ENCODE measurements at places on chromosomes 7 and 10.

DNA sequence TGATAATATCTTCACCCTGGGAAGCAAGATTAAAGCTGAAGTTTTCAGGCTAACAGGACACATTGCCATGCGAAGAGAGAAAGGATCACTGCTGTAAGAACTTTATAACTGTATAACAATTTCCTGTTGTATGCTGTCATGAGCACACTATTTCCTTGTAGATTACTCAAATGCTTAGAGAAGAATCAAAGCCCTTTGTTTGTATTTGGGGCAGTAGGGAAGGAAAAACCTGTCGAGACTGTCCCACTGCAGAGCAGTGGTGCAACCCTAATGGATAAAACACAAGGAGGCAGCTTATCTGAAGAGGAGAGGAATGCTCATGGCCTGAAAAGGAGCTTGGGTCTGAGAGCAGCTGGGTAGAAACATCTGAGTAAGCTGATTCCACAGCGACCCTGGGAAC lies 327.7 kb upstream of the NPSR1 start:
- no peak for DNase-seq

DNA sequence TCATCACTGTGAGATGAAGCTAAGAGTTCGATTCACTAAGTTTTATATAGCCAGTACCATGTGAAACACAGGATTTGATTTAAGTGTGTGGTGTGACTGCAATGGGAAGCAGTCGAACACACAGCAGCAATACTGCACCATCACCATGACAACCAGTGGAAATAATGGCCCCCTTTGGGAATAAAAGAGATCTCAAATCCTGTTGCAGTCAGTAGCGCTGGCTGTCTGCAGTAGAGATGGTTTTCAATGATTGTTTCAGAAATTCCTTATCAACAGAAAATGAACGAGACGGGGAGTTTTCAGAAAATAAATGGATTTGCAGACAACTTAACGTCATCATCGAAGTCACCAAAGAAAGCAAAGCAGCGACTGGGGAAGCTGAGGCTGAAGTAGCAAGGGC lies 91.0 kb downstream of the PTPRE start:
- DNase-seq: no peak

DNA sequence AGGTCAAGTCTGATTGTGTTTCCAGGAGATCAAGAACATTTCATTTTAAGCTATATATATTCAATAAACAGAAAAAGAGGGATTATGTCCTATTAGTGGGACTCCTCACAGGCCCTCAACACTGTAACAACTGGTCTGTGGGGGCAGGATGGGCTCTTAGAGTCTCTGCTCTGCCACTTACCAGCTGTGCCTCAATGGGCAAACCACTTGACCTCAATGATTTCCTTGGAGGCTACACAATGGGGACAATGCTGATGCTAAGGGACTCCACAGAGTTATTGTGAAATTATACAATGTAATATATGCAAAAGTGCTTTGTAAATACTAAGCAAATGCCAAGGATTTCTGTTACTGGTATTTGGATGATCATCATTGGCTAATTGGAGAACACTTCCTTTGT lies 33.2 kb upstream of the MXI1 start:
- no peak for DNase-seq

DNA sequence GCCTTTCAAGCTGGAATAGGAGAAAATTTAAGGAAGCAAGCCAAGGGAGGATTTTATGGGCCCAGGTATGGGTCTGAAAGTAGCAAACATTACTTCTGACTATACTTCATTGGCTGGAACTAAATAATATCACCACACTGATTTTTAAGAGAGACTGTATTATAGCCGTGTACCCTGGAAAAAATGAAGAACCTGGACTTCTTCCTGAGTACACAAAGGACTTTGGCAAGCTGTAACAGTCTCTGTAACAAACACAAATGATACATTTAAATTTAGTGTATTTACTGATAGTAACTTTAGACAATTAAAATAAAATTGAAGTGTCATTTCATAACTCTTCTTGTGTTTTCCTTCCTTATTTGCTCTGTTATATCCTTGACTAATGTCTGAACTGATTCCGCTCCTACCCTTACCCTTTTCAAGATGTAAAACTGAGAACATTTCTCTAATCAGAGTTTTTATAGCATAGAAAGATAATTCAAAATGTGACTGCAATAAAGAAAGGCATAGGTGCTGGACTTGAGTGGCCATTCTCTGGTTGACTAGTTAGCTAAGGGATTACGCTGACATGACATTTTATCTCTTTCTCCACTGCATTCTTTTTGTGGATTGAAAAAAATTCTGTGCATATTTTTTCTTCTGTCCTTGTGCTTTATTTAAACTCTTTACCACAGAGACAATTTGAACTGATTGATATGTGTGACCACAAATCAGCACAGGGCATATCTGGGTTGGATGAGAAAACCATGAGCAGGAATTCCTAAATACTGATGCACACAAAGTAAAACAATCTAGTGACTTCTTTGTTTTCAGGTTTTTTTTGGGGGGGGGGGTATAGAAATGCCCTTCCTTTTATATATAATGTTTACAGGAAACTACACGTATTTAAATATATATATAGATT lies 349.7 kb downstream of the MDFIC start:
- no peak for DNase-seq

- no peak for DNase-seq
Observed at GRCh38 chr10:43806831-43807640, 158.4 kb upstream of the ZNF32 start.

- no peak for DNase-seq
Observed at GRCh38 chr7:22223807-22224206, 133.1 kb downstream of the RAPGEF5 start.

- DNase-seq: peak; percentile 99
Observed at GRCh38 chr7:7719236-7719635, 829 bp upstream of the RPA3 start.

GRCh38 chr10:66394342-66395063 lies 531.3 kb upstream of the LRRTM3 start:
- DNase-seq: no peak

DNA sequence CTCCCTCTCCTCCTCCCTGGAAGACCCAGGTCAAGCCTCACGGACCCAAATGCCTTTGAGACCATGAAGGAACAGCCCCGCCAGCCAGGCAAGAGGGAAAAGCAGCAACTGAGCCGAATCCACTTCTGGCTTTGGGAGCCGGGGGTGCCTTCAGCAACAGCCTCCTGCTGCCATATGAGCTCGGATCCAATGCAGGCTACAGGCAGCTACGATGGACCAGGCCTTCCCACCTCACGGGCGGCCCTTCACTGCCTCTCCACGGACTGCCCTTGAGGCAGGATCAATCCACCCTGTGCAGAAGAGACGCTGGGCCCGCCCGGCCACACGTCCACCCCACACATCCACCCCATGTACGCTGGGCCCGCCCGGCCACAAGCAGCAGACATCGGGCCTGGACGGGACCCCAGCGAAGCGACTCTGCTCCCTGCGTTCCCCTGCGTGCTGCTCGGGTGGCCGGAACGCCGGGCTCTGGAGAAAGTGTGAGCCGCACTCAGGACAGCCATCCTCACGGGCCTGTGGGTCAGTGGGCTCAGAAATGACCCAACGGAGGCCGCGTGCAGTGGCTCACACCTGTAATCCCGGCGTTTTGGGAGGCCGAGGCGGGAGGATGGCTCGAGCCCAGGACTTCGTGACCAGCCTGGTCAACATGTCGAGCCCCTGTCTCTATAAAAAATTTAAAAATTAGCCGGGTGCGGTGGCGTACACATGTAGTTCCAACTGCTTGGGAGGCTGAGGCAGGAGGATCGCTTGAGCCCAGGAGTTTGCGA lies 82.0 kb downstream of the FOXL3 start:
- DNase-seq: no peak

GRCh38 chr10:118241229-118242137 lies 100.6 kb downstream of the FAM204A start:
- peak; percentile 73 for DNase-seq

DNA sequence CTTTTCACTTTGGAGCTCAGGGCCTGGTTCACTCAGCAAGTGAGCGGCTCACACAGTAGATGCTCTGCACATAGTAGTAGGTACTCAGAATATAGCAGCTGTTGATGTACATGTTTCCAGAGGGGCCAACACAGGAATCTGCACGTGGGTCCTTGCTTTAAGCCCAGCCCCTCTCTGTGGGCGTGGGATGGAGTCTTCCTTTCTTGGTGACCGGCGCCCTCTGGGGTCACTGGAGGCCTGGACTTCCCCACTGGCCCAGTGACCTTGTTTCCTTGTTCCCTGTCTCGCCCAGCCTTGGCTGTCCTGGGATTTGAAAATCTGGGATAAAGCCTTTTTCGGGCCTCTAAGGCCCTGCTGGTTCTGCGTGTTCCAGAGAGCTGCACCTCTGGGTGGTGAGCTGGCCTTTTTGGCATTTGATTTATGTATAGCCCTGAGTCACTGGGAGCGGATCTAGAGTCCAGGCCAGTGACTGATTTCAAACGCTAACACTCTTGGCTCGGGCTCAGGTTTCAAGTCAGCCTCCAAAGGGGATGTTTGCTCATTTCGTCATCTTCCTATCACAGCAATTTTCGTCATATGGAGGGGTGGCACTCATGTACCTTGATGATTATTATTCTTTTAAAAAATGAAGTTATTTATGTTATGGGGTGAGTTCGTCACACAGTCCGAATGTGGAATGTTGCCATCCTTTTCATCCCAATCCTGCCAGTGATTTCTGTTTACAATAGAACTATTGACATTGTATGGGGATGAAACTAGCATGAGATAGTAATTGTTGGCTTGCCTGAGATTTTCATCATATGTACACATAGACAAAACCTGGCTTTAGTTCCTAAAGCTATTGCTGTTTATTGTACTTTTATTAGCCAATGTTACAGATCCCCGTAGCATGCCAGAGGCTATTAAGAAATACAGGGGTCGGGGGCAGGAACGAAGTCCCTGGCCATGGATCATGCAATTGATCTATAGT lies 65.5 kb downstream of the CUX1 start:
- peak; percentile 99 for DNase-seq

GRCh38 chr7:155918720-155919390 lies 106.6 kb upstream of the SHH start:
- peak; percentile 86 for DNase-seq

DNA sequence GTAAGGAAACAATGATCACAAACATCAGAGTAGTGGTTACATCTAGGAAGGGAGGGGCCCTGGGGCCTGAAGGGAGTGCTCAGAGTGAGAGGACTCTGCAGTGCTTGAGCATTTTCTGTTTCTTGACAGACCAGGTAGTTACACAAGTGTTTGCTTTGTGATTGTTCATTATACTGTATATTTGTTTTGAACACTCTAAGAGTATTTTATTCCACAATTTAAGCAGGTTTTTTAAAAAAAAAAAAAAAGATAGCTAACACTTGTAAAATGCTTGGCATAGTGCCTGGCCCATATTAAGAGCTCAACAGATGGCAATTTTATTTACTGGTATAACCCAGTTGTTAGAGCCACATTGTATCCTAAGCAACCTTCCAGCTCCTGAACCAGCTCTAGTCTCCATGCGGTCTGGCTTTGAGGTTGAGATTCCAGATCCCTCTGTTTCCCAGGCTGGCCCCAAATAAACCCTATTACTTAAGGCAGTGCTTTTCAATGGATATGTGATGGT lies 20.1 kb upstream of the ATXN7L1 start:
- peak; percentile 8 for DNase-seq

DNA sequence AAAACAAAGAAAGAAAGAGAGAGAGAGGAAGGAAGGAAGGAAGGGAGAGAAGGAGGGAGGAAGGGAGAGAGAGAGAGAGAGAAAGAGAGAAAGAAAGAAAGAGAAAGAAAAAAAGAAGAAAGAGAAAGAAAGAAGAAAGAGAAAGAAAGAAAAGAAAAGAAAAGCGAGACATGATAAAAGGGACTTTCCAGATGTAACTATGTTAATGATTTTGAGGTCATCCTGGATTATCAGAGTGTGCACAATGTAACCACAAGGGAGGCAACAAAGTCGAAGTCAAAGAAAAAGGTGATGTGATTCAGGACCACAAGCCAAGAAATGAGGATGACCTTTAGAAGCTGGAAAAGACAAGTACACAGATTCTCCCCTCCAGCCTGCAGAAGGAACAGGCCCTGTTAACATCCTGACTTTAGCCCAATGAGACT lies 48.9 kb upstream of the PAX2 start:
- no peak for DNase-seq

DNA sequence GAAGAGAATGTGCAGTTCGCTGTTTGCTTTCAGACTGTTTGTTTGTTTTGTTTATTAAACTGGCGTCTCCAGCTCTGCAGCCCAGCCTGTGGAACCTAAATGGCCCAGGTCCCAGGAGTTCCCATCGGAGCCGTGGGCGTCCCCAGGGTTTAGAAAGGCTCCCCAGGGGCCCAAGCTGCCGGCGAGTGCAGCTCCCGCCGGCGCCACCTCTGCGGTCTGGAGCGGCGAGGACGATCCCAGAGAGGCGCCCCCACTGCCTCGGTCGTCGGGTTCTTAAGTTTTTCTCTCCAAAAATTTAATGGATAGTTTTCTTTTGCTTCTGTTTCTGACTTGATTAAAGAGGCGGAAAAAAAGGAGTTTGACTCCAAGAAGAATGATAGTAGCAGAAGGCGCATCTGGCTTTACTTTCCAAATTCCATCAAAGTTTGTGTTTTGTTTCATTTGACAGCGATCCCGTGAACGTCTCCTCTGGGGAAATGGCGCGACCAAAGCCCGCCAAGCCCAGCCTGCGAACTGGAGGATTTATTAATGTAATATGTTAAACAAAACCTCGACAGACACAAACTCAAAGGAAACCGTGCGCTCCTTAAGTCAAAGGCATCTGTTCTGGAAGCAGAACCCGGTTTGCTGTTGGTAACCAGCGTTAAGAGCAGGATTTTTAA lies 718 bp upstream of the FZD1 start:
- DNase-seq: no peak

DNA sequence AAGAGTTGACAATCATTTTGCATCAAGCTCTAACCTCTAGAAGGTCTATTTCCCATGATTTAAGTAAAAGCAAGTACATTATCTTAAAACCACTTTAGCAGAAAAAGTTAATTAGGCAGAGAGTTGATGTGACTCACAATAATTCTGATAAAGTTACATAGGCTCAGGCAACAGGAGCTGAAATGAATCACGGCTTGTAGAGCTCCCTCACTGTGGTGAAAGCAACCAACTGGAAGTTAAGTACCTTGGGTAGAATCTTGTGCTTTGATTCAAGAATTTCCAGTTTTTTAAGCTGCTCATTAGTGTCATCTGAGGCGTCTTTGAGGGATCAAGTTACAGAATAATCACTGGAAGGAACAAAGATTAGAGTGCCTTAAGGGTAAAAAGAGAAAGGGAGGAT lies 68.9 kb upstream of the NFE2L3 start:
- no peak for DNase-seq

DNA sequence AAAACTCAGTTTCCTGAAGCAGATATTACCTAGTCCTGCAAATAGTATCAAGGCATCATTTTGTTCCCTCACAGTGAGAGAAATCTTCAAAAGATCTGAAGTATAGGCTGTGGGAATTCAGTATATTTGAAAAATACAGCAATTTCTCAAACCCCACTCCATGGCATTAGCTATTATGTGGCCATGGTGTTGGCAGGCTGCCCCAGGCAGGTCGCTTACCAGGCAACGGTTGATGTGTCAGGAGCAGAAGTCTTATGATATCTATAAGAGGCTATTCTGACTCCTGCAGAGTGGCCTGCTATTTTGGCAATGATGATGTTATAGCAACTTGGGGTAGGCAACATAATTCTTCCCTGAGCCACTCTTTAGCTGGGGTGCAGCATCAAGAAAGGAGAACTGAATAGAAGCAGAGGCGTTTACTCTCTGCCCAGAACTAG lies 187.9 kb downstream of the PLXDC2 start:
- DNase-seq: no peak

- DNase-seq: no peak
Observed at GRCh38 chr10:116268976-116269375, 4.0 kb downstream of the GFRA1 start.

All from fibroblast of the conjunctiva (primary cell).